ENCODE measurements at places on chromosomes 13 and 19.

DNA sequence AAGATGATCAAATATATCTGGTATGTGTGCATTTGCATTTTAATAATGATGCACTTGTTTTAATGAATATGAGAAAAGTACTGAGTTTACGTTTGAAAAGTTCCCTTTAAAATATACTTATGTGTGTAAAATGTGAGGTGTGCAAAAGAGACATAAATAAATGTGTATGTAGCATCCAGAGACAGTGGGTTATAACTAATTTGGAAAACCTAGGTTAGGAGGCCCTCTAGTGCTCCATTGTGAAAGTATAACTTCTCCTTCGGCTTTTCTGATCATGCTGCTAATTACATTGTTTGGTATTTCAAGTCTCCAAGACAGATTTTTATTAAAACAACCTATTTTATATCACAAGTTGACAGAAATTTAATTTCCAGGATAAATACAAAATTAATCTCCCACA, 30.1 kb downstream of the SCEL start:
- peak; percentile 18 for DNase-seq

GRCh38 chr19:4987692-4988370, 18.9 kb downstream of the KDM4B start:
- DNase-seq, result no peak

DNA sequence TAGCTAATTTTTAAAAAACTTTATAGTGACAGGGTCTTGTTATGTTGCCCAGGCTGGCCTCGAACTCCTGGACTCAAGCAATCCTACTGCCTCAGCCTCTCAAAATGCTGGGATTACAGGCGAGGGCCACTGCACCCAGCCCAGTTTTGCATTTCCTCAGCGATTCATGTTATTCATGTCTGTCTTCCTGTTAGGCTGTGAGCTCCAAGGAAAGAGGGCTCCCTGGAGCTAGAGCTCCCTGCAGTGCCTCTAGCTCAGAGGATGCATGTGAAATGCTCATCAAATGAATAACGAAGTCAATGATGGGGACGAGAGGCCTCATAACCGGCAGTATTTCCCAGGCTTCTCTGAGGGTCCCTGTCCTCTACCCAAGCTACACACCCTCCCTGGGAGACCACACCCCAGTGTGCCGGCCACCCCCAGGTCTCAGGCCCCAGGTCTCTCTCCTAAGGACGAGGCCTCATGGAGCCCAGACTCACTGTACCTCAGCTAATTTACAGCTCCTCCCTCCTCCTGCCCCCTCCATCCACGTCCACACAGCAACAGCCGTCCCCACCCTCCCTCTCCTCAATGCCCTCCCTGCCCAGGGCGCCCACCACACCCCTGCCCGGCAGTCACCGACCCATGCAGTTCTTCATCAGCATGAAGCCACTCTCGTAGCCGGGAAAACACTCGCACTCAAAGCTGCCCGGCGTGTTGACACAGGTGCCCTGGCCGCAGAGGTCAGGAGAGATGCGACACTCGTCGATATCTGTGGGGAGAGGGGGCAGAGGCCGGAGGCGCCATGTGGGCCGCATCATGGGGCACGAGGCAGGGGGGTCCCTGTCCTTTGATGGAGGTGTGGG, 28.5 kb downstream of the FBN3 start:
- no peak for DNase-seq

- DNase-seq, result no peak
Observed at GRCh38 chr13:19561585-19561984, 253 bp upstream of the TPTE2 start.

- DNase-seq, result no peak
Observed at GRCh38 chr13:73040484-73040883, 18.3 kb upstream of the KLF5 start.

All from CD4-positive, alpha-beta T cell treated with Interferon alpha-2 for 1 hour (primary cell).